H4 (cell line): ENCODE measurements at places on chromosomes 2 and 18. TPM values are rescaled to one million over a fixed set of nuclear protein-coding genes. Genes with fewer than 3 reads are reported as not detected.

POTEI gene
- 0.10 and 0.31 TPM in 2 replicates for total RNA-seq

DNA sequence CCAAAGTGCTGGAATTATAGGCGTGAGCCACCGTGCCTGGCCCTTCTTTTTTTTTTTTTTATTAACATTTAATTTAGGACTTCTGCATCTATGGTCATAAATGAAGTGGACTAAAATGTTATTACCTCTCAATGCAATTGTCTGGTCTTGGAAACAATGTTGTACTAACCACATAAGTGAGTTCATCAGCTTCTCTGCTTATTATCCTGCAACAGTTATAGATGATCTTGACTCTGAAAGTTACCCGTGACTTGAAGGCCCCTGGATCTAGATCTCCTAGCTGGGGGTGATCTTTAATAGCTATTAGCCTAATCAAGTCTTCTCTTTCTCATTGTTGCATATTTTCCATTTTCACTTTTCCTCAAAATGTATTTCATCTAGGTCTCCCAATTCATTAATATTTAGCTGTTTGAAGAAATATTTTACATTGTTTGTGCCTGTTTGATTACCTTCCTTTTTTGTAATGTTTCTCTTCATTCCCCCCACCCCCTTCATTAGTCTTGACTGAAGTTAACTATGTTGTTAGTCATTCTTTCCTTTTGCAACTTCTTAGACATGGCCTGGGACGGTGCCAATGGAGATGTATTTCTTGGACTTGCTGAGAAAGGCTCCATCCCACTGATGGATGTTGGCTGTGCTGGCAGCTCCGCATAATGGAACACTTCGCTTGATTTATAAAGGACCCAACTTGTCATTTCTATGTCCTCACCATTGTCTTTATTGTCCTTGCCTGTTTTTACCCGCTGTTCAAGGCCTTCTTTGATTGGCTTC is 141.6 kb upstream of the RIOK3 start:
- no peak for DNase-seq

CNDP1 gene
- total RNA-seq = not detected in 2 replicates

- no peak for DNase-seq
Measured at GRCh38 chr18:7259475-7259874, 28.6 kb downstream of the LRRC30 start.

- DNase-seq = no peak
Measured at GRCh38 chr2:201907563-201907881, 101.2 kb downstream of the CDK15 start.

FAM228A gene
- not detected in 2 replicates for total RNA-seq

COL3A1 gene
- 70.4 and 74.5 TPM in 2 replicates for total RNA-seq
